Activated naive CD8-positive, alpha-beta T cell treated with anti-CD3 and anti-CD28 coated beads, Interleukin-2, amount 10 ng/mL, durations not matched to agents 7 days and 5 days (primary cell): ENCODE measurements at places on chromosomes 13 and 19. TPM values are rescaled to one million over a fixed set of nuclear protein-coding genes. Genes with fewer than 3 reads are reported as not detected.
A peak's percentile ranks its signal among the peaks of the same experiment; 100 is the strongest.

DNA sequence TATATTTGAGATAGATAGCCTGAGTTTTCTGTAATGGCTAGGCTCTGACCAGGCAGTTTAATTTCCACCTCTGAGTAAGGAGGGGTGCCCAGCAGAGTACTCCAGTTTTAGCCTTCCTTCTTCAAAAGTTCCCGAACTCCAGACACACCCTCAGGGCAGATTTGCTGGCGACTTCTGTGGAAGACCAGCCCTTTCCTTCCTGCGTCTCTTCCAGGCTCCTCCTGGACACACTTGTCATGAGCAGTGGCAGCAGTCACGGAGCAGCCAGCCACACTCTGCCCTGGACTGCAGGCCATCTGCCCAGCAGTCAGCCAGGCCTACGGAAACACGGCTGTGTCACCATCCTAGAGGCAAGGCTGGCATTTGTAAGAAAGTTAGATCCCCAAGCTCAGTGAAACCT, 6.6 kb upstream of the FLT1 start:
- peaks cover 8% of the 10 kb centered on the region for H3K4me1 ChIP-seq
- DNase-seq = no peak
- no peaks in the 10 kb centered on the region for H3K36me3 ChIP-seq

GRCh38 chr13:42804244-42804874, 23.0 kb downstream of the FAM216B start:
- no peak for DNase-seq
- peaks cover 5% of the 10 kb centered on the region for H3K4me1 ChIP-seq
- H3K27me3 ChIP-seq = peaks cover 8% of the 10 kb centered on the region
- no peak overlapping the region for H3K27ac ChIP-seq
- no peak overlapping the region for H3K4me3 ChIP-seq

- no peaks in the 10 kb centered on the region for H3K27me3 ChIP-seq
- no peak for DNase-seq
- no peak overlapping the region for H3K27ac ChIP-seq
- H3K4me1 ChIP-seq = no peaks in the 10 kb centered on the region
- H3K36me3 ChIP-seq = no peaks in the 10 kb centered on the region
These were observed 973.9 kb upstream of the PRR20A start for GRCh38 chr13:56166864-56167263.

DNA sequence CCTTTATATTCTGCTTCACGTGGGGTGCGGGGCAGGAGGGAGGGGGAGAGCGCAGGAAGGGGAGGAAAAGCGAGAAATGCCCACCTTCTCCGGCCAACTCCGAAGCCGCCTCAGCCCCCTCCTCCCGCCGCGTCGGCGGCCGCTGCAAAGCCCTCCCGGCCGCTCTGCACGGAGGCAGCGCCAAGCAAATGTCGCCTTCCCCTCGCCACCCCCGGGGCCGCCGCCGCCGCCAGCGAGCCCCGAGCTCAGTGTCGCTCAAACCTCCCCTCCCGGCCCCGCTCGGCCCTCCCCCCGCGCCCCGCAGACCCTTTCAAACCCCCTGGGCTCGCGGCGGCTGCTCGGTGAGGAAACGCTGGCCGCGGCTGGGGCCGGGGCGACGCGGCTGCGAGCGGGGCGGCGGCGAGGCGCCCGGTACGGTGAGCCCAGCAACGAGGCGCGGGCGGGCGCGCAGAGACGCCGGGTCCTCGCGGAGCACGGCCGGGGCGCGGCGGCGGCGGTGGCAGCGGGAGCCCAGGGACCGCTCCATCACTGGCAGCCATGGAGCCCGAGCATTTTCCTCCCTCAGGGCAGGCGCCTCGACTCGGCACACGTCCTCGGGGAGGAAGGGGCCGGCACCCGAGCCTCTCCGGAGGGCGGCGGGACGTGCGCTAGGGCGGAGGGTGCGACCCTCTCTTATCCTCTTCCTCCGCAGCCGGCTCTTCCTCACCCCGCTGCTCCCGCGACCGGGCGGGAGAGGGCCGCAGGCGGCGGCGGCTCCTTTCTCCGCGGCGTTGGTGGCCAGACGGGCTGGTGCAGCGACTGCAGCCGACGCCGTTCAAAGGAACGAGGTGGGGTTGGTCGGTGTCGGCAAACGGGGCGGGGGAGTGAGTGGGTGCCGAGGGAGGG, 463 bp upstream of the TSC22D1 start:
- peaks cover 7% of the 10 kb centered on the region for H3K27me3 ChIP-seq
- peaks cover 15% of the 10 kb centered on the region for H3K36me3 ChIP-seq
- H3K4me1 ChIP-seq = peaks cover 35% of the 10 kb centered on the region
- H3K4me3 ChIP-seq = peak overlapping the region; percentile 95
- no peak for DNase-seq

The DKKL1 gene
- not detected for total RNA-seq

The LGALS7 gene
- total RNA-seq = not detected

The ARL11 gene
- total RNA-seq = 4.3 TPM
